ENCODE measurements at places on chromosomes 1 and 21.

DNA sequence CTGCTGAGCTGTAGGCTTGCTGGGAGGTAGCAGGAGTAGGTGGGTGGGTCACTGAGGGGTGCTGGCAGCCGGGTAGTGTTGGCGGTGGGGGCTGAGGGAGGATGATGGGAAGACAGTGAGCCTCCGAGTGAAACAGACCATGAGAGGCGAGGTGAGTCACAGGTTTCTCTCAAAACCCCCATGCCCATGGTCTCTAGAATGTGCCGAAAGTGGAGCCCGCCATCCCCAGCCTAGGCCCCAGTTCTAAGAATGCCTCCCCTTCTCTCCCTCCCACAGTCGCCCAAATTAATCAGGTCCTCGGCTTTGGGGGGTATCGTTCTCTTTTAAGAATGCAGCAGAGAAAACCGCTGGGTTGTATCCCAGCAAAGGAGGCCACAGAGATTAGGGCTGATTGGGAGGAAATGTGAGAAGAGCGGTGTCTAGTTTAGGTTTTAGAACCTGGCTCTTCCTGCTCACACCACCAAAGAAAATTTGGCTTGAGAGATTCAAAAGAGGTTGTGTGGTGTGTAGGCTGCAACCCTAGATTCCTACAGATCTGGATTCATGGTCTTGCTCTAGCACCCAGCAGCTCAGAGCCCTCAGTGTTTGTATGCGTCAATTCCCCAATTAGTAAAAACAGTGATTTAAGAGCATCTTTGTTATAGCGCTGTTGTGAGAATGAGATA is 27.7 kb upstream of the IL19 start:
- no peak for DNase-seq

GRCh38 chr1:23732363-23733224 is 10.7 kb upstream of the ELOA start:
- no peak for DNase-seq

DNA sequence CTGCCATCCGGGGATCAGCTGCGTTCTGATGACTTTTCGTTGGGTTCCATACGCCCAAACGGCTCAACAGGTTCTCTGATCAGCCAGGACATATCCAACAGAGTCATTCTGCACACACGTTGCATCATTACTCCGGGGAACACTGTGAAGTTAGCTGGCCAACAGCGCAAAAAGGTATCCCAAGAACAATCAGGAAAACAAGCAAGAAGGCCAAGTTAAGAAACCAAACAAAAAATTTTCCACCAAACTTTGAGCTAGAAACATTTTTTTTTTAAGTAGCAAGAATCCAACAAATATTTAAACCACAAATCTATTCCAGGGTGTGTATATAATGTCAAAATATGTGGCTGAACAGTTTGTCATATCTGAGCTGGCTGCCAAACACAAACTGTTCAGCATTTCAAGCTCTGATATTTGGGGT is 29.2 kb downstream of the NID1 start:
- no peak for DNase-seq

DNA sequence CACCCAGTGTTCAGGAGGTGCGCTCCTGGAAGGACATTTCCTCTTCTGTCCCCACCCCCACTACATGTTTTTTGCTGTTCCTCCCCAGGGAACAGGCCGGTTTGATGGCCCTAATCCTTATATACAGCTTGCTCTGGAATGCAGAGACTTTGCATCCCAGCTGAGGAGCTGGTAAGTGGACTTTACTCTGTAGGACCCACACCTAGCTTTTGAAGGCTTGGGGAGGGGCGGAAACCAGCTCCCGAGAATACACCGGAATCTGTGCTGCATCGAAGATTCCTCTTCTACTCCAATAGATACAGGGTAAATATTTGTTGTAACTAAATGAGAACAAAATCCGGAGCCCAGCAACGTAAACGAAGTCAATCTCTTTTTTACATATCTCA is 1.2 kb upstream of the CGN start:
- no peak for DNase-seq

DNA sequence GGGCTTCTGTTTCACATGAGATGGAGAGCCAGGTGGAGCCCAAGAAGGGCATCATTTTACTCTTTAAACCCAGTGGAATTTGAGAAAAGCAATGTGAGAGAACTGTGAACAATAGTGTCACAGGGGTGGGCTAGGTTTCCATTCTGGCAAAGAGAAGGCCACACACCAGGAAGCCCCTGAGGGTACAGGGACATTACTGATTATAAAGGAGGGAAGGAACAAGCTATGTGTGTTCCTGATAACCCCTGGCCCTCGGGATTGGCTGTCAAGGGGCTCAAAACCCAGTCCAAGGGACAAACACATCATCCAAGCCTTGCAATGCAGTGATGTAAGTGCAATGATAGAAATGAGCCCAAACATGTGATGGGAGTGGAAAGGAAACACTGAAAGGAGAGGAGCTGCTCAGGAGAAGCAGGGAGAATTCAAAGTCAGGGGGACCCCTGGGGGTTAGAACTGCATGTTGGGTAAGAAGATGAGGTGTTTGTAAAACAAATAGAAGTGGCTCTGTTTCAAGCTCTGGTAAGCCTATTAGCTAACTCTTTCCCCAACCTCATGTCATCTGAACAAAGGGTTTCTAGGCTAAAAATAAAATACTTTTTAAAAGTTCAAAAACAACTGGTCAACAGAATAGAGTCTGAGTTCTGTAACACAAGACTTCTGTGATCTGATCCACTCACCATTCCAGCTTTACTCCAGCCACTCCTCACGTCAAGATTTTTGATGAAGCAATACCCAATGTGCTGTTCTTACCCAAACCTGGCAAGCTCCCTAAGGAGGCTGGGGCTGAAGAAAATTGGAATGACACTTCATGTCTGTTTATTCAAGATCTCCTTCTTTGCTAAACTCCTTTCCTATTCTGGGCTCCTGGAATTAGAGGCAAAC is 51.1 kb upstream of the IL12RB2 start:
- DNase-seq, result no peak

GRCh38 chr1:211328866-211329475 is 2.3 kb downstream of the TRAF5 start:
- DNase-seq, result no peak

DNA sequence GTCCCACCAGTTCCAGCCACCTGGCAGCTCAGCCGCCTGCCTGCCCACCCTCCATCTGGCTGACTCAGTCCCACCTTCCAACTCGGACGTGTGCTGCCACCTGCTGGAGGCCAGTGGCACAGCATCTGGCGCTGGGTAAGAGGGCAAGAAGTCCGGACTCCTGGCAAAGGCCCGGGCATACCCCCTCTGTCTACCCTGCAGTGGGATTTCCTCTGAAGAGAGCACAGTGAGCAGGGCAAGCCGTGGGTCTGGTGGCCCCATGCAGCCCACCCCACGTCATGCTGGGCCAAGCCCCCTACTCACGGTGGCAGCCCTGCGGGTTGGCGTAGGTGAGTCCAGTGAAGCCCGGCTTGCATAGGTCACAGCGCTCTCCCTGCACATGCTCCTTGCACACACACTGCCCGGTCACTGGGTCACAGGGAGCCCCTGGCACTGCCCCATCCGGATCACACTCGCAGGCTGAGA is 24.5 kb downstream of the LAMB3 start:
- peak; percentile 85 for DNase-seq

- no peak for DNase-seq
These were observed 47.8 kb upstream of the DEPDC1 start for GRCh38 chr1:68544651-68545050.

DNA sequence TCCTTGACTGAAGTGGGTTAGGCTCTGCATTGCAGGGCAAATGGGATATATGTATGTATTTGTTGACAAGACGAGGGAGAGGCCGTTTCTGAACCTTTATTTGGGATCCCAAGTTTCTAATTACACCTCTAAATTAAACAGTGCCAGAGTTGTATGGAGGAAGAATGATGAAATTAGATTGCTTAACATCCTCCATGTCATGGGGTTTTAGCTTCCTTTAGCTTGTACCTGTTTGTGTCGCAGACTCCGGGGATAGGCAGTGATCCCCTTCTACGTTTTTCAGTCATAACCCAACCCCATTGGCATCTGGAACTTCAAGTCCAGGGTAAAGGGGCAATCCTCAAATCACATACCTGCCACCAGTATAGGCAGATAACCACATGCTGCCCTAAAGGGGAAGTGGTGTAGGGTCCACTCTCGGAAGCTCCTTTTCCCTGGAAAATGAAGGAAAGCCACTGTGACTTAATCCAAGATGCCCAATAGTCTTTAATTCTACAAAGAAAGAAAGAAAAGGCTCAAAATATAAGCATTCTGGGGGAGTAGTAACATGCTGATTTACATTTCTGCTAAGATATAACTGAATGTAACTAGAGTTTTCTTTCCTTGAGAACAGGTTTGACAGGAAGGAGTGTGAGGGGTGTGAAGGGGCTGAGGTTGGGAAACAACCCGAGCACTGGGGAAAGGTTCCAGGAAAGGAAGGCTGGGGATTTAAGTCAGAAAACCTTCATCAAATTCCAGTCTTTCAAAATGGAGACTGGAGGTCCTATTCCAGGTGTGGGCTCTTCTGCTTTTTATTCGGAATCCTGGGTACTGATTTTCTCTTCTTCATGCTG is 77.6 kb downstream of the RGL1 start:
- no peak for DNase-seq

- DNase-seq, result no peak
These were observed 194.8 kb upstream of the HMCN1 start for GRCh38 chr1:185539277-185539943.

DNA sequence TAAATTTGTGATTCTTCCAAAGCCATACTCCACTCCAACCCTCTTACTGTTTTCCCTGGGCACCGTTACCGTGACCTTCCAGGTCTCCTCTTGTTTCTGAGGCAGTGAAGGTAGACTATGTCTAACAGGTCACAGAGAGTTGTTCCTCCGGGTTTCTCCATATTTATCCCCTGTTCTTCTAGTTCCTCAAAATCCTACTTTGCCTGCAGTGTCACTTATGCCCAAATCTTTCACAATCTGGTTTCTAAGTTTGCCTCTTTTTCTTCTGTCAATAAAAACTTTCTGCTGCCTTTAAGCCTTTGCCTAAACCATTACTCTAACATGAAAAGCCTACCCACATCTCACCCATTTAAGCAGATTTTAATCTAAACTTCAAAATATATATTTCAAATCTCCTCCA is 87.7 kb downstream of the C4BPA start:
- DNase-seq, result no peak

- peak; percentile 45 for DNase-seq
These were observed 7.2 kb upstream of the S100A8 start for GRCh38 chr1:153397924-153398651.

GRCh38 chr1:67407498-67407897 is 22.7 kb downstream of the SERBP1 start:
- DNase-seq, result no peak

DNA sequence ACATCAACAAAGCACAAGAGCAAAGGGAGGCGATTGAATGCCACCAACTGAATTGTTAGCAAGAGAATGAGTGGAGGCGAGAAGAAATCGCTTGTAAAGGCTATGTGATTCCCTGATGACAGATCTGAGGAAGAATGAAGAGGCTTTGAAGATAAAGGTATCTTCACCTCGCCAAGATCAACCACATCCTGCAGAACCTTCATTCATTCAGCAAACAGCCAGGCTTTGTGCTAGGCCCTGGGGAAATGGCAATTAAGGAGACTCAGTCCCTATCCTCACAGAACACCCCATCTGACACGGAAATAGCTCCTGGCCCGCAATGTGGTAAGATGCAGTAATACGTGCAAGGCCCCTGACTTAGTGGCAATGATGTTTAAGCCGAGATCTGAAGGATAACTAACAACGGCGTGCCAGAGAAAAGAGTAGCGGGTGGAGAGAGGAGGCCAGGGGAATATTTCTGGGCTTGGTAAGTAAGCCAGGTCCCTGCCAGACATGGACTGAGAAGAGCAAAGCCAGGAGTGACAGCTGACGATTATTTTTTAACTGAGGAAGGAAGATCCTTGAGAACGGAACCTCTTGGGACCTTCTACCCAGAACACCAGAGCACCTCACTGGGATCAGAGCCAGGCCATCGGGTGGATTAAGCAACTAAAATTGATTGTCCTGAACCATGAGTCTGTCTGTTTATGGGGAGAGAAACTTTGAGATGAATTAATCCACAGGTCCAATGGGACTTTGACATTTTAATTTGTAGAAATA is 4.6 kb upstream of the VSIG8 start:
- DNase-seq, result no peak

DNA sequence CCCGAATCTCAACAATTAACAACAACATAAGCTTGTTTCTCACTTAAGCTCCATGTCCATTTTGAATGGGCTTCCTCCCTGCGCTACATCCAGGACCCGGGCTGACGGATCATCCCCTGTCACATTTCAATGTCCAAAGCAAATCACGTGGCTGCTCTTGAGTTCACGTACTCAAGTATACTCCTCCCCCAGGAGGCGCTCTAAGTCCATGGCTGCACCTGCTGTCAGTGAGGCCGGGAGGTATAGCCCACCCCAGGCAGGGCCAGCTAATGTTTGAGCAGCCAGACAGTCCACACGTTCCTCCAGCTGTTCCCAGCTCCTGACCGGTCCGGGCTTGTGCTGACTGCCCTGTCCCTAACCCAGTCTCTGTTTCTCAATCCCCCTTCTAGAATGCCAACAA is 220.8 kb downstream of the SLC35F3 start:
- DNase-seq, result no peak

DNA sequence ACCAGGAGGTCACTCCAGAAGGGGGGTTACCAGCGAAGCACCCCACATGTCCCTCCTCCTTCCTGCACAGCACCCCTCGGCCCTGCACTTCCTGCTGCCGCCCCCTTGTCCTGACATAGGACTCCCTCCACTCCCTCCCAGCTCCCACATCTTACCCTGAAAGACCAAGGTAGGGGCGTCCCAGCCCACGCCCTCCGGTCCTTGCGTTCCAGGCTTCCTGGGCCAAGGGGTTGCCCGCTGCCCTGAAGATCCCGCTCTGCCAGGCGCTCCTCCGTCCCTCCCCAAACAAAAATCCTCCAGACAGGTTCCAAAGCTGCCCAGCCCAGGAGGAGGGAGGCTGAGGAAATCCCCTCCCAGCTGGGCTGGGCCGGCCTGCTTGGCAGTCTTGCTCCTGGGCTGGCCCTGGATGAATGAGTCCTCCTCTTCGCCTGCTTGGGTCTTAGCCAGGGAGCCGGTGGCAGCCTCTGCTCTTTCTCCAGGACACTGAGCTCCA is at the start of gene RHBDL2:
Gene RHBDL2, minus strand, starts transcription at position 304 of the 493 bp plus-strand sequence. CDS start 22,618 bp downstream, outside the sequence.
- DNase-seq, result no peak

GRCh38 chr1:9238550-9238949 is 4.0 kb downstream of the H6PD start:
- DNase-seq, result no peak

GRCh38 chr1:169390303-169390702 is 22.3 kb downstream of the BLZF1 start:
- DNase-seq, result no peak

- DNase-seq, result no peak
These were observed 62.1 kb downstream of the USP24 start for GRCh38 chr1:55153031-55153430.
